Midbrain (tissue), 1 donor: ENCODE measurements at places on chromosomes 2 and 18.
A peak's percentile ranks its signal among the peaks of the same experiment; 100 is the strongest.

GRCh38 chr18:42635378-42636048, 480.0 kb downstream of the RIT2 start:
- peak; percentile 37 for DNase-seq

GRCh38 chr2:16322308-16323125, 343.1 kb downstream of the CYRIA start:
- no peak for DNase-seq

DNA sequence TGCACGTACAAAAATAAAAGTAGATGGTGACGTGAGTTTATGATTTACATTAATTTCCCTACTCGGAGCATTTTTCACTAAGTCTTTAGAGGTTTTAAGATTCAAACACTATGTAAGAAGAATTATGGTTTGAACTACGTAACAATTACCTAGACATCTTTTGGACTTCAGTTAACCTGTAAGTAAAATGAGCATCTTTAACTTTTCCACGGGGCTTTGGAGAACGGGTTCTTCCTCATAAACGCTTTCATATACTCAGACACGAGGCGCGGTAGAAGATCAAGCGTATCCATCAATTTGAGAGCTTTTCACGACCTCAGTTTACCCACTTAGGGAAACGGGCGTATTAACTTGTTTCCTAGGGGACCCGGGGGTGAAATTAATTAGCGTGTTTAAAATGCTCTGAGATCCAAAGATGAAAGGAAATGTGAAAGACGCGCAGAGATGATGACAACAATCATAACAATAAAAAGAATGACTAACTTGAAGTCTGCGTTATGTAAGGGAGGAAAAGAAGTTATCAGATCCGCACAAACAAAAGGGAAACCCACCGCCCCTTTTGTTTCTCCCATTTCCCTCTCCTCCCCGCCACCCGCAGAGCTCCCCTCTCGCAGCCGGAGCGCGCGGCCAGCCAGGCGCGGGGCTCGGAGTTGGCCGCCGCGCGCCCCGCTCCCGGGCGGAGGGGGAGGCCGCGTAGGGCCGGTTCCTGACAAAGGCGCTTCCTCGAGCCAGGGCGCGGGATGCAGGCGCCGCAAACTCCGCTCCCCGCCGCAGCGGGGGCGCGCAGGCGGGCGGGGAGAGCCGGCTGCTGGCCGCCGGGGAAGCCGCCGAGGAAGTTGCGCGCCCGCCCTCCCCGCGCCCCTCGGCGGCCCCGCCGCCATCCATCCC, 807 bp downstream of the PELI1 start:
- peak; percentile 44 for DNase-seq

- DNase-seq, result no peak
Measured at GRCh38 chr2:28193630-28194403, 198.8 kb upstream of the FOSL2 start.

DNA sequence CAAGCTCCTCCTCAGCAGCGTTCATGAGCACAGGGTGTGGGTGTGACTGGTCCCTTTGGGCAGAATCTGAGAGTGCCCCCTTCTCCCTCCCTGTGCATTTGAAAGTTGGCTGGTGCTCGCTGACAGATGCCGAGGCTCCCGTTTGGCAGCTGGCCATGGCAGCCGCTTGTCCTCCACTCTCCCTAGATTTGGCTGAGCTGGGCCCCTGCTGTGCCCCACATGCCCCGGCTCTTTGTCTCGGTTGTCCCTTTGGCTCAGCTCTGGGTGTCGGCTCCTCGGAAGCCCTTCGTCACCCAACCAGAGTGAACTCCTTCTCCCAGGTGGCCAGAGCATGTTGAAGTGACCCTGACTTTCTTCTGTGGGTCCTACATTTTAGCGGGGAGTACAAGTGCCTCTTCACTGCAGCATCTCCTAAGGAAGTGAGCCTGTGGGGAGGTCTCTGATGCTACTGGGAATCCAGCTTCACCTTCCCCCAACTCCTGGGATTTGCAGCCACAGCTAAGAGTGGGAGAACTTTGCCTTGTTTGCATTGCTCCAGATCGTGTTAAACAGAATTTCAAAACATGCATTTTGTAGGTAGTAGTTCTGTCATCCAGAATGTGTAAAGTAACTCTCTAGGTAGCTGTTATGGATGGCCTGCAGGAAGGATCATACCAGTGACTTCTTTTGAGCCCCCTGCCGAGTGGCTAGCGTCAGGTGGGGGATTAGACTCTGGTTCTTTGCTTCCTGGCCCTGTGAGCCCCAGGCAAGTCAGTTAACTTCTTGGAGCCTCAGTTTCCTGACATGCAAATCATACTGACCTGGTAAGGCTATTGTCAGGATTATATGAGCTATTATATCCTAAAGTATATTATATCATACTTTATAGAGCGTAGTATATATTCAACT, 24.2 kb downstream of the HPCAL1 start:
- no peak for DNase-seq
